ENCODE measurements at places on chromosomes 2 and 18.

DNA sequence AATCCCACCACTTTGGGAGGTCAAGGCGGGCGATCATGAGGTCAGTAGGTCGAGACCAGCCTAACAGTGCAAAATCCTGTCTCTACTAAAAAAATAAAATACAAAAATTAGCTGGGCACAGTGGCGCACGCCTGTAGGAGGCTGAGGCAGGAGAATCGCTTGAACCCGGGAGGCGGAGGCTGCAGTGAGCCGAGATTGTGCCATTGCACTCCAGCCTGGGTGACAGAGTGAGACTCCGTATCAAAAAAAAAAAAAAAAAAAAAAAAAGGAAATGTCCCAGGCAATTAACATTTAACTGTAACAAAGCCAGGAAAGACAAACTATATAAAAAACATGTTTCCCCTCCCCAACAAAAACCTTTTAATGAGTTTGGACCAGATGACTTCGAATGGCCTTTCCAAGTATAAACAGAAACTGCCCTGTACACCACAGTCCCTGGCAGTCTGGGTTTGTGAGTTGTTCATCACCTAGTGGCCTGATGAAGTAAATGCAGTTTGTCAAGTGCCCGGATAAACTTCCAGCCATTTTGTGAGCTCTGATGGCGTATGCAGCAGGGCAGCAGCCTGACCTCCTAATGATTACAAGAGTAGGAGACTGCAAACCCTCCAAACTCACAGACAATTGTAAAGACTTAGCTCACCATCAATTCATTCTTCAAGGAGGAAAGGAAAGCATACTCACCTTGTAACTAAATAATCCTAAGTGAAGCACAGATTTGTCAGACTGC lies 16.6 kb upstream of the PCBP1 start:
- peak; percentile 83 for DNase-seq

DNA sequence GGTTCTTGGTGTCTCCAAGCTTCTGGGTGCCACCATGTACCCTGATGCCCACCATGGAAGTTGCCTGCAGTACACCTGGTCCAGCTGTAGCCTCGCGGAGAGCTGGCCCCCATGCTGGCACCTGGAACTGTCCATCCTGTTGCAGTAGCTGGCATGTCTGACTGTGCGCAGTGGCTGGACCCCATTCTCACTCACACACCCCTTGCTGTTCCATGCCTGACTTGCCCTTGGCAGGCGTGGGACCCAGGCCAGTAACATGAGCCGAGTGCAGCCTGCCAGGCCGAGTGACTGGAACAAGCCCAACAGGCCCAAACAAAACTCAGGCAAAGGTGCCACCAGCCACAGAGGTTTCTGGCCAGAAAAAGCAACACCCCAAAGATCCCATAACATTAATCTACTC lies 73.8 kb downstream of the NEURL3 start:
- DNase-seq: no peak

GRCh38 chr2:42839809-42840501 lies 47.6 kb upstream of the HAAO start:
- DNase-seq: no peak

DNA sequence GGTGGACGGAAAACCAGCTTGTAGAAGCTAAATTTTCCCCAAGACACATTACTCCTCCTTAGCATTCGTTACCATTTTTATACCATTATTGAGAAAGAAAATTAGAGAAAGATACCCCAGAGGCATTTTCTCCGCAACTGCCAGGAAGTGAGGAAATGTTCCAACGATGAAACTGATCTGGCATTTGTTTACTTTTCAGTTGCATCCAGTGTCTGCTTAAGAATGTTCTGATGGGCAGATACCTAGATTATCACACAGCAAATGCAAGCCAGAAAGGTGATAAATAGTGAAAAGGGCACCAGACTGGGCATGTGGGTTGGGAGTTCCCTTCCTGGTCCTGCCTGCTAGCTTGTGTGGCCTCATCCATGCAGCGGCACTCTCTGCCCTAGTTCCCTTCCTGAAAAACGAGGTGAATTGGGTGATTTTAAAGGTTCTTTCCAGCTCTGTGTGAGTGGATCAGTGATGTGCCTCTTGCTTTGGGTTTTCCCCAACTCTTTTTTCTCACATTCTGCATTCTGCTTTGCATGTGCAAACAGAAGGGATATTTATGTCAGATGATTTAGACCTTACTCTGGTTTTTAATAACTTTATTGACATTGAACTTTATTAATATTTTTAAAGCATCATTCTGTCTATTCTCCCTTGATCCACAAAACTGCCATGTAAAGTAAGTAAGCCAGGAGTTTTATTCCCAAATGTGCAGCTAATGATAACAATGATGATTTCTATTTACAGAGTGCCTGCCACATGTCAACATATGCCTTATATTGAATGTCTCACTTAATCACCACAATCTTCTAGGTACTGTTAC lies 139.6 kb downstream of the INSIG2 start:
- no peak for DNase-seq

DNA sequence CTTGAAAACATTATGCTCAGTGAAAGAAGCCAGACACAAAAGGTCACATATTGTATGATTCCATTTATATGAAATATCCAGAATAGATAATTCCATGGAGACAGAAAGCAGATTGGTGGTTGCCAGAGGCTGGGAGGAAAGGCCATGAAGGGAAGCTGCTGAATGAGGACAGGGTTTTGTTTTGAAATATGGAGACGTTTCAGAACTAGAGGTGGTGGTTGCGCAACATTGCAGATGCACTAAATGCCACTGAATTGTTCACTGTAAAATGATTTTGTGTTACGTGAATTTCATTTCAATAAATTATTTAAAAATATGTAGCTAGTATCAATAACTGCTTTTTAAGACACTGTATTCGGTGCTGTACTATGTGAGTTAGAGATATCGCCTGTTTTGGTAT lies 101.7 kb upstream of the ZNF236 start:
- DNase-seq: no peak

GRCh38 chr2:28286678-28287077 lies 106.0 kb upstream of the FOSL2 start:
- no peak for DNase-seq

DNA sequence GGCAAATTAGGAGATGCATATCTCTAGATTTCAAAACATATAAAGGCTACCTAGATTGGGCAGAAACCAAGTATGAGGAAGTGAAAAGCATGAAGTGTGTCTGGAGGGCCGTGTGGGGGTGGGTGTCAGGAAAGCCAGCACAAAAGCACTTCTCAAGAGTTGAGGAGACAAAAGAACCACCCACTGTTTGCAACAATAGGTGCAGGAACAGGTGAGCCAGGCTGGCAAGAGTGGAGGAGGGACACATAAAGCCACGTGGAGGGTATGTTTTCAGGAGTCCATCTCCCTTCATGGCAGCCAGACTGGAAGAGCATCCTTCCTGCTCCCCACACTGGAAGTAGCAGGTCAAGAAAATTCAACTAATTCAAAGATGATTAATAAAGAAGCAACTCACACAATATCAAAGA lies 96.4 kb downstream of the CERS6 start:
- DNase-seq: peak; percentile 60

GRCh38 chr18:46536215-46536874 lies 120.7 kb downstream of the LOXHD1 start:
- no peak for DNase-seq

DNA sequence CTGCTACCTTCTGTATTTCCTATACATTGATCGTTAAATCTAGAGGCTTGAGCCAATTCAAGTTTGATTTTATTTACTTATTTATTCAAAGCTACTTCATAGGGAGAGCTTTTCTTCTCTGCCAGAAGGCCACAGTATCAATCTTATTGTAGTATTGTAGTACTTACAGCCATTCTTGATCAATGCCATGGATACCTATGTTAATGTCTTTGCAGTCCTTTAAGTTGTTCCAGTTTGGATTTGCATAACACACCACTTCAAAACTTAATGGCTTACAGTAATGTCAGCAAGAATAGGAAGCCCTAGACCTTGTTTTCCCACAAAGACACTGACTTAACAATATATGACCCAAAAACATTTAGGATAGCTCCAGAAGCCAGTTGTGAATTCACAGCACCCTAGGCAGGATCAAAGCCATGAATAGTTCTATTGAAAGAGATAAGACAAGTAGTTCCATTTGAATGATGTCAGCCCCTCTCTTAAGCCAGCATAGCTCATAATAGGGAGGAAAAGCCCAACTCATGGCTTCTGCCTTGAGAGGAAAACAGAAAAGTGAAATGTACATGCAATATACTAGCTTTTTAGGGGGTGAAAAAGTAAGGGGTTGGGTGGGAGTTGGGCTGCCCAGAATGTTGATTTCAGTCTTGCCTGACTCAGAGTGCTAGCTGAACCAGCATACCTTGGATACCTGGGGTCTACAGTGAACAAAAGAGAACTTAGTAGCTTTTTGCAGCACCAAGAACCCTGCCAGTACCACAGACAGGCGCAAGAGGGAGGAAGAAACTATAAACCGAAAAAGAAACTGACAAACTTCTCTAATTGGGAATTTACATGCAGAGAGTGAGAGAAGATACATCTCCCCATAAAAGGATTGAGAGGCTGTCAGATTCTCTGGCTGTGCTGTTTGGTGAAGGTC lies 101.4 kb downstream of the CAMKMT start:
- DNase-seq: peak; percentile 72

DNA sequence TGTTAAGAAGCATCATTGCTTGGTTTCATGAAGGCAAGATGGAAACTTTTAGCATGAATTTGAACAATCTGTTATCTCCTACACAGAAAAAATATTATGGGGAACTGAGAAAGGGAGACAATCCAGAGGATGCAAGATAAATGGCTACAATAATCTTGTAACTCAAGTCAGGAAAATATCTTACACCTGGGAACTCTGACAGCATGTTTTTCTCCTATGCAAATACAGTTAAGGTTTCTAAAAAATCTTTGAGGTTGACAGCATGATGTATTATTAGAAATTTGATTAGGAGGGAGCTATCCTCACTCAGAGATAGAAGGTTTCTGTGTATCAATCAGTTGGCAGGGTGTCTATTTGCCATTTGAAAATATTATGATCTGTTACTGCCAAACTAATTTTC lies 75.6 kb downstream of the GPD2 start:
- DNase-seq: no peak

DNA sequence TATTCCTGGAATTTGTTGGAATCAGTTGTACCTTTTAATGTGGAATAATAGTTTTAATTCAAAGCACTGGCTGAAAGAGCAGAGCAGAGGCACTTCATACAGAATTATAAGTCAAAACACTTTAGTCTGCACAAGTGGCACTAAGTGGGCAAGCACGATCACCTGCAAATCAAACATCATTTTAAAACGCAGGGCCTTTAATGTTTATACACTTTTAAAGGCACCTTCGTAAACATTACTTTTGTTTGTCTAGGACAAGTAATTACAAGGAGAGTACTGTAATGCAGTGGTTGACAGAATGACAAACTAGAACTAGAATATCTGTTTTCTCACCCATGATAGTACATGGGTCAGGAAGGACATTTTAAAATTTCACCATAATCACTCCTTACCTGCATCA lies 36.4 kb downstream of the LANCL1 start:
- no peak for DNase-seq

DNA sequence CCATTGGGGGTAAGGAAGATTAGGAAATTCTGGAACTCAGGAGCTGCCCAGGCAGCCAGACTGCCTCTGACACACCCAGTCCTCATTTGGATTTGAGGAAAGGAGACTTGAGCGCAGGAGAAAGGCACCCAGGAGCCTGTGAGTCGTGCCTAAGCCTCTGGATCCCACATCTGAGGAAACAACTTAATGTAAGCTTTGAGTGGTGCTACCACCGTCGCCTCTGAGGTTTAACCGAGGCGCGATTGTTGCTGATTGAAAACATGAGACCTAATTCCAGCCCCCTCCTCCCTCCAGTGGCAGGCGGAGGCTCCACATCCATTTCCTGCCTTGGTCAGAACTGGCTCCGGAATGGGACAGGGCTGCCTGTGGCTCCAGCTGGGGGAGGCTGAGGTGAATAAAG lies 176.7 kb upstream of the PKDCC start:
- DNase-seq: peak; percentile 83

Data from ELF-1 (cell line).